ENCODE measurements at places on chromosomes 6 and 20.

GRCh38 chr6:17842014-17842776, 135.5 kb upstream of the NUP153 start:
- DNase-seq: no peak

DNA sequence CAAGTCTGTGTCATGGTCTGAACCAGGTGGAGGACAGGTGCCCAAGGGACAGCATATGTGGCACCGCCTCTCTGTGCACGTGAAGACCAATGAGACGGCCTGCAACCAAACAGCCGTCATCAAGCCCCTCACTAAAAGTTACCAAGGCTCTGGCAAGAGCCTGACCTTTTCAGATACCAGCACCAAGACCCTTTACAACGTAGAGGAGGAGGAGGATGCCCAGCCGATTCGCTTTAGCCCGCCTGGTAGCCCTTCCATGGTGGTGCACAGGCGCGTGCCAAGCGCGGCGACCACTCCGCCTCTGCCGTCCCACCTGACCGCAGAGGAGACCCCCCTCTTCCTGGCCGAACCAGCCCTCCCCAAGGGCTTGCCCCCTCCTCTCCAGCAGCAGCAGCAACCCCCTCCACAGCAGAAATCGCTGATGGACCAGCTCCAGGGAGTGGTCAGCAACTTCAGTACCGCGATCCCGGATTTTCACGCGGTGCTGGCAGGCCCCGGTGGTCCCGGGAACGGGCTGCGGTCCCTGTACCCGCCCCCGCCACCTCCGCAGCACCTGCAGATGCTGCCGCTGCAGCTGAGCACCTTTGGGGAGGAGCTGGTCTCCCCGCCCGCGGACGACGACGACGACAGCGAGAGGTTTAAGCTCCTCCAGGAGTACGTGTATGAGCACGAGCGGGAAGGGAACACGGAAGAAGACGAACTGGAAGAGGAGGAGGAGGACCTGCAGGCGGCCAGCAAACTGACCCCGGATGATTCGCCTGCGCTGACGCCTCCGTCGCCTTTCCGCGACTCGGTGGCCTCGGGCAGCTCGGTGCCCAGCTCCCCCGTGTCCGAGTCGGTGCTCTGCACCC, 109.5 kb upstream of the RAB32 start:
- DNase-seq: no peak

- no peak for DNase-seq
Observed at GRCh38 chr6:42251911-42252637, 34.4 kb upstream of the MRPS10 start.

- DNase-seq: no peak
Observed at GRCh38 chr6:13285705-13286104, 42.6 kb downstream of the TBC1D7 start.

All from CD8-positive, alpha-beta T cell (primary cell).